ENCODE measurements at places on chromosomes 5 and 9.

DNA sequence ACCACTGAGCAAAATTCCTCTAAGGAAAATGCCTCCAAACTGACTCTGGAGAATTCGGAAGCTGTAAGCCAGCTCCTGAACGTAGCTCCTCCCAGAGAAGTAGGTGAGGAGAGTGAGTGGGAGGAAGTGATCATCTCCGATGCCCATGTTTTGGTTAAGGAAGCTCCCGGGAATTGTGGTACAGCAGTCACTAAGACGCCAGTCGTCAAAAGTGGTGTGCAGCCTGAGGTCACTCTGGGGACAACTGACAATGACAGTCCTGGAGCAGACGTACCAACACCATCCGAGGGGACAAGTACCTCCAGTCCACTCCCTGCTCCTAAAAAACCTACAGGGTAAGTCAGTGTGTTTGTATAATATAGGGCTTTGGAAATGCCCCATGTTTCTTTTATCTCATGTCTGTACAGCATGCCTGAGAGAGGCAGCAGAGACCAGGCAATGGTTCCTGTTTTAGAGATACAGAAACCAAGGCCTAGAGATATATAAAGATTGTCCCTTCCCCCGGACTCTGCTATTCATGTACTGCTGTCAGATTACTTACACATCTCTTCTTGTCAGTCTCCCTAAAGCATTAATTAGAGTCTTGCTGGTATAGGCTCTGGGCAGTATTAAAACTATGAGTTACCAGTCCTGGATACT, 23.9 kb downstream of the HMGXB3 start:
- no peak for DNase-seq

- DNase-seq, result no peak
These were observed 36.2 kb upstream of the ACO1 start for GRCh38 chr9:32348106-32348695.

GRCh38 chr9:26399556-26399955, 493.0 kb downstream of the CAAP1 start:
- no peak for DNase-seq

DNA sequence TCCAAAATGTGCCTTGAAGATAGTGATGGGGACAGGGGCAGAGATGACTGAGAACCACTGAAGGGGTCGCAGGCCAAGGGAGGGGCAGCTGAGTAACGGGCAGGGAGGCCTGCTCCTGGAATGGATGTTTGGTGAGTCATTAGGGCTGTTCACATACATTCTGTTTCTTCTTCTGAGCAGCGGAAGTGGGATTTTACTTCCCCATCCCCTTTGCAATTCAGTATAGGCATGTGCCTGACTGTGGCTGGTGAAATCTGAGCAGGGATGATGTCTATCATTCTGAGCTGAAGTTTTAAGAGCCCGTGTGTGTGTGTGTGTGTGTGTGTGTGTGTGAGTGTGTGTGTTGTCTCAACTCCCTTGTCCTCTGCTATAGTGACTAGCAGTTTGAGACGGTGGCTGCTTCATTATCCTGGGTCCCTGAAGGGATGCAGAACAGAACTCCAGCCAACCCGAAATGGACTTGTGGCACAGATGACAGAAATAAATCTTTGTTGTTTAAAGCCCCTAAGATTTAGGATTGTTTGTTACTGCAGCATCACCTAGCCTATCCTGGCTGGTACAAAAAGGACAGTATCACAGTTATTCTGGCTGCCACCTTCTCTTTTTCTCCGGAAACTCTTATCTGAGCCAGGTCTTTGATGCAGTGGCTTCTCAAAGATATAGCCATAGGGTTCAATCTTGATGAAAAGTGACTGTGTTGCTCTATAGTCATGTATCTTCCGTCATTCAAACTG, 29.2 kb upstream of the TGFBI start:
- DNase-seq, result no peak

GRCh38 chr5:107457138-107457537, 213.6 kb downstream of the EFNA5 start:
- no peak for DNase-seq

DNA sequence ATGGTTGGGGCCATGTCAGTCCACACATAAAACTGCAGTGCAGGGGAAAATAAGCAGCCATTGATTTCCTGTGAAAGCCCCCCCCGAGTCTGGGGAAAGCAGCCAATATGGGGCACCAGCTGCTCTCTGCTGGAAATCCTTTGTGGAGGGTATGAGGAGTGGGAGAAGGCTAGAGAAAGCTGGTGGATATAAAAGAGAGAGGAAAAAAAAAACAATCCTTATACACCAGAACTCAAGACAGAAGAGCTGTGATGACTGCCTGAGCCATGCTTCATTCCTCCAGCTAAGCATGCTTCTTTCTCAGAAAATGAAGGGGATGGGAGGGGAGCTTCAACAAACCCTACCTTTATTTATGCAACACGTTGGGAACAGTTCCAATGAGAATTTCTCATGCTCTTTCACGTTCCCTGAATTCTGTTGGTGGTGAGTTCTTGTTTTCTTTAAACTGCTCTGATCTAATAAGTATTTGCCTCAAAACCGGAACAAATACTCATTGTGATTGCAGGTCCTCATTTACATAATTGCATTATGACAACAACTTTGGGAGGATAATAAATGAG, 688.0 kb upstream of the SEMA6A start:
- DNase-seq, result no peak

DNA sequence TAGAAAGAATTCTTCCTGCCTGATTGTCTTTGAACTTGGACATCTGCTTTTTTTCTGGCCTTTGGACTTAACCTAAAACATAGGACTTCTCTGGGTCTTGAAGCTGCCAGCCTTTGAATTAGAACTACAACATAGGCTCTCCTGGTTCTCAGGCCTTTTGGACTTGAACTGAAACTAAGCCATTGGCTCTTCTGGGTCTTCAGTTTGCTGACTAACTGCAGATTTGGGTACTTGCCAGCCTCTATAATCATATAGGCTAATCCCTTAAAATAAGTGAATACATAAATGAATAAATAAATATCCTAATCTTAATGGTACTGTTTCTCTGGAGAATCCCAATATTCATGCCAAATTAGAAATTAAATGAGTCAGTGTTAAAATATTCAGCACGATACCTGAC, 473.4 kb upstream of the PAPPA start:
- DNase-seq, result no peak

DNA sequence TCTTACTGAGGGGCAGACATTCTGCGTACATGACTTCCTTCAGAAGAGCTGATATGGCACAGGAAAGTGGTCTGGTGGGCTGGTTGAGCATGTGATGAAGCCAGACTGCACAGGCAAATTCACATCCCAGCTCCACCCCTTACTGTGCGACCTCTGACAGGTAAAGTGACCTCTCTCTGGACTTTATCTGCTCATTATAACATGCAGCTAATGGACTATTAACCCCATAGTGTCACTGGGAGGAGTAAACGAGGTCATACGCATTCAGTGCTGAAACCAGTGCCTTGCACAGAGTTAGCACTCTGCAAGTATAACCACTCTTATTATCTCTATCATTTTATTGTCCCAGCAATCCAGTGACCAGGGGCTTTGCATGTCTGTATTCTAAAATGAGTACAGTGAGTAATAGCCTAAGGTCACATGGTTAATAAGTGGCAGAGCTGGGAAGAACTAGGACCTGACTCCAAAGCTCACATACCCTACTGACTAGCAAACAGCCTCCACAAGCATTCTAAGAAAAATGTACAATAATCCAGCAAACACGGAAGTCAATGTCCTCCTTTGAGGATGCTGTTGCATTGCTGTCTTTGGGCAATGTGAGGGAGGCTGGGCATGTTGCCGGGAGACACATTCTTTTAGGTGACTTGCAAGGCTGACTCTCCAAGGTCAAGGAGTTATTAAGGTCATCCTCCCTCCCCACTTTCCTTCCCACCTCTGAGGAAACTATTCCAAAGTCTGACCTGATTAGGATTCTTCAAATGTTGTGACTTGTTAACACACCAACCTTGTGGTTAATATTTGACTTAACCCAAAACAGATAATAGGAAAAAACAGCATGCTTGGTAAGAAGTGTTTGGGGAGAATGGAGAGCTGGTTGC, 19.0 kb downstream of the GLRX start:
- no peak for DNase-seq

DNA sequence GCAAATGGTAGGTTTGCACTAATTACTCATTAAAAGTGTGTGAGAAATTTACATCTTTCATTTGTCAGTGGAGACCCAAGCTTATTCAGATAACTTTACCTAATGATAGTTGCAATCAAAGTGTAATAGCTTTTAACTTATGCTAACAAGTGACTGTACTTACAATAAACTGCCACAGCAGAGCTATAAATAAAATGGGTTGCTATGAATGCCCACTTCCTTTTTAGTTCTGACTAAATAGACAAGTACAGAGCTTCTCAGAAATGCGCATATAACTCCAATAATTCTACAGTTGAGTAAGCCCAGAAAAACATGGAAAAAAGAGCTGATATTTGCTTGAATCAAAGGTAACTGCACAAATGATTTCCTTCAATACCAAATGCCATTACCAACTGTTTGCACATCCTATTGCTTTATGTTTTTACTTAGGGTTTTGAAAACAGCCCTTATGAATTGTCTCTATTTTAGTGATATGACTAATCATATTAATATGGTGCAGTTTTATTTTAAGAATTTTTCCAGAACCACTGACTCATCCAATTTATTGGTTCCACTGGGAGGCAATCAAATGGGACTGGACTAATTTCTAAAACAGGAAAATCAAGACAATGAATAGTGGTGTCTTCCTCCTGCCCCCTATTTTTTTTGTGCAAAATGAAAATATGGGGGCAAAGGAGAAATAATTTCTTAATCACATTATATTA, 84.1 kb downstream of the PPP2R2B start:
- no peak for DNase-seq

GRCh38 chr9:22657713-22658112, 211.1 kb downstream of the DMRTA1 start:
- DNase-seq, result no peak

- DNase-seq, result no peak
These were observed 84.8 kb downstream of the EQTN start for GRCh38 chr9:27212191-27212590.

DNA sequence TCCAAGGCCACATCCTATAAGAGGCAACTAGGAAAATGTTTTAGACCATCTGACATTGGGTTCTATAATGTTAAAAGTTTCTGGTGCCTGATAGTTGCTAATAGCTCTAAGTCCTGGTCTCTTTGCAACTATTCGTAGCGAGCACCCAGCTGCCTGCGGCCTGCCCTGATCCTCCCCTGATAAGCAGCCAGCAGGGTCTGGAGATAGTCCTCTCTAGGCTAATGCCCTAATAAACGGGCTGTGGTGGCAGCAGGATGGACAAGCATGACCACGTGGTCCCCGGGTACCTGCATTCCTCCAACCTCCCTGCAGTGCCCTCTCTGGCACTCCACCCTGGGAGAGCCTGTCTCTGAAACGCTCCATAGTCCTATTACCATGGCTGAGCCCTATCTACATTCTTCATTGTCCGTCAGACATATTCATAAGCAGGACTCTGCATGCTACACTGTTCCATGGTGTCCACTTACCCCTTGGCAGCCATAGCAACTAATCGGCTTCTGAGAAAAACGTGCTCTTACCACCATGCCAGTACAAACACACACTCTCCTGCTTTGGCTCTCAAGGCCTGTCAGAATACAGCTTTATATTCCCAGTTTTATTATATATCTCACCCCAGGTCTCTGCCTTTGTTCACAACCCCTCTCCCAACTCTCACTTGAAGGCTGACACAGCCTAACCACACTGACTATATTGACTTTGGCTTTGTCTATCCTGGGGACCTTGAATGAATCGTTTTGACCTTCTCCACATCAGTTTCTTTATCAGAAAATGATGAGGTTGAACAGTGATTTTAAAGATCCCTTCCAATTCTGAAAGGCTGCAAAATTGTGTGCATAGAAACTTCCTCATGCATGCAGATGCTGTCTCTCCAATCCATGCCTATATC, 49.9 kb upstream of the DAPK1 start:
- no peak for DNase-seq

DNA sequence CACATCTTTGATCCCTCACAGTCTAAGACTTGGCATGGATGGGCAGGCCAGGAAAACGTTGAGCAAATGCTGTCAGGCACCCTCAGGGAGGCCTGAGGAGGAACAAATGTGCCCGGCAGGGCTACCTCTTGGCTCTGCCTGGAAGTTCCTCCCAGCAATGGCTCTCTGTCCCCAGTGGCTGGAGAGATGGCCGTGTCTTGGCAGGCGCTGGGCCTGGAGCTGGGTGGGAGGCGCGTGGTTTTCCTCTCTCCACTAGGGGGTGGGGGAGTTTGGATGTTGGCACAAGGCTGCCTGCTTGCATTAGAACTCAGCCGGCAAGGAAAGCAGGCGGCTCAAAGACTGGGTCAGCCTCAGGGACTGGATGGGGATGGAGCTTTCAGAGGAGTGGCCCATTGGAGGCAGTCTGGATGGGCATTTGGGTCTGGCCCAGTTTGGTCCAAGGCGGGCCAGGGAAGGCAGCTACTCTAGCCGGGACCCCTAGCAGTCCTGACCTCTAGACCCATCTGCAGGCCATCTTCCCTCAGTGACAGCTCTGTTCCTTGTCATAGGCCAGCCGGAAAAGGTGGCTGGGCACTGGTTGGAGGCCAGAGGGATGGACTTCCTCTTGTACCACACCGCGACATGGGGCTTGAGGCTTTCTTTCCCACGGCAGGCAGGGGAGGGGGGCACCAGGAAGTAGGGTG, 68.2 kb upstream of the STC2 start:
- DNase-seq, result peak; percentile 55

GRCh38 chr5:163094492-163095180, 342.8 kb upstream of the CCNG1 start:
- no peak for DNase-seq

DNA sequence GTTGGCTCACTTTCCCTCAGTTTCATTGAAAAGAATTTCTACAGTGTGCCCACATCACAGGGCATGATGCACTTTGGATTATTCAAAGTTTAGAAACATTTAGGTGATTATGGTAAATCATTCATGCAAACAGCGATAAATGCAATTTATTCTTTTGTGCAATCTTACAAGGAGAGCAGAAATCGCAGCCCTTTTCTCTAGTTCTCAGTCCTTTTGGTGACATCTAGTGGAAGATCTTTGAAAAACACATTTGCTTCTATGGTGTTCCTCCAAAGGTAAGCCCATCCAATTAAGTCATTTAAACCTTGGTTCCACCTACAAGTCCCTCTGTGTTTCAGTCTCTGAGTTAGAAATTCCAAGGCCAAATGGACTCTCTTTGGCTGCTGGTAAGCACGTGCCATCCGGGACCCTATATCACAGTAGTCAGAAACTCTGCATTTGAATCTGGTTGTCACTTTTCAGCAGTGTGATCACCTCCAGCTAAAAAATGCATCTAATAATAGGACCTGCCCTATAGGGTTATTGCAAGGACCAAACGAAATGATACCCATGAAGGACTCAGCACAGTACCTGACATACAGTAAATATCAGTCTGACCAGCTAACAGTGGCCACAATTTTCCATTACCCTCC, 66.4 kb downstream of the MACROH2A1 start:
- no peak for DNase-seq

- DNase-seq, result no peak
These were observed 1085.6 kb upstream of the WWC1 start for GRCh38 chr5:167205881-167206280.

- peak; percentile 31 for DNase-seq
These were observed 831.8 kb downstream of the TAF11L14 start for GRCh38 chr5:18465833-18466681.
